T-helper 2 cell (primary cell): ENCODE measurements at places on chromosomes 12 and 14.
A peak's percentile ranks its signal among the peaks of the same experiment; 100 is the strongest.

- no peak for DNase-seq
Measured at GRCh38 chr14:57420033-57420432, 29.6 kb downstream of the NAA30 start.

- DNase-seq, result no peak
Measured at GRCh38 chr12:94754653-94755052, 104.3 kb upstream of the TMCC3 start.

DNA sequence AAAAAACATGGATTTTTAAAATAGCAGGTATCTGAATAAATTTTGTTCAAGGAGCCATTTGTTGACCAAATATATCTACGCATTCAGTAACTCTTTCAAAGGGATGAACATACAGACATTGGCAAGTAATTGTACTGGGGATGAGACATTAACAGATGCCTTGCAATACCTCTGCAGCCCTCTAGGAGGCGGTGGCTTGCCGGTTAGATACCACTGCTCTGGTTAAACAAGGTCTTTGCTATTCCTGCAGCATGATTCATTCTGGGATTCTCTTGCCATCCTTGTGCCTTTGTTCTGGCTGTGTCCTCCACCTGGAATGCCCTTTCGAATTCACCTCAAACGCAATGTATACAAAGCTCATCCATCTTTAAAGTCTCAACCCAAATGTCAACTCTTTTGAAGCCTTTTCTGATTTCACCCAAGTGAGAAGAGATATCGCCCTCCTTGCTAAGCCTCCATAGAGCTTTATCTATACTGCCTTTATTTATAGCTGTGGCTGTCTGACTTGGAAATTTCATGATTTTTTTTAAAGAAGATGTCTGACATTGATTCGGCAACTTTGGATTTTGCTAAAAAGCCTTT, 131.0 kb upstream of the SRRM4 start:
- no peak for DNase-seq

DNA sequence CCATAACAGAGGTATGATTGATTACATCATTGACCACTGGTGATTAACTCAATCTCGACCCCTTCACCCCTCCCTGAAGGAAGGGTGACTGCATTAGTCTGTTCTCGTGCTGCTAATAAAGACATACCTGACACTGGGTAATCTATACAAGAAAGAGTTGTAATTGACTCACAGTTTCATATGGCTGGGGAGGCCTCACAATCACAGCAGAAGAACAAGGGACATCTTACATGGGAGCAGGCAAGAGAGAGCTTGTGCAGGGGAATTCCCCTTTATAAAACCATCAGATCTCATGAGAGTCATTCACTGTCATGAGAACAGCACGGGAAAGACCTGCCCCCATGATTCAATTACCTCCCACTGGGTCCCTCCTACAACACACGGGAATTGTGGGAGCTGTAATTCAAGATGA, 55.9 kb upstream of the TMCC3 start:
- DNase-seq, result no peak

- peak; percentile 81 for DNase-seq
Measured at GRCh38 chr12:49538510-49539403, at the start of gene KCNH3. KCNH3 (plus strand) TSS chr12:49539030; CDS start chr12:49539417, 387 bp downstream.

- DNase-seq, result no peak
Measured at GRCh38 chr14:32258336-32258993, 55.4 kb upstream of the RNU6-8 start.

DNA sequence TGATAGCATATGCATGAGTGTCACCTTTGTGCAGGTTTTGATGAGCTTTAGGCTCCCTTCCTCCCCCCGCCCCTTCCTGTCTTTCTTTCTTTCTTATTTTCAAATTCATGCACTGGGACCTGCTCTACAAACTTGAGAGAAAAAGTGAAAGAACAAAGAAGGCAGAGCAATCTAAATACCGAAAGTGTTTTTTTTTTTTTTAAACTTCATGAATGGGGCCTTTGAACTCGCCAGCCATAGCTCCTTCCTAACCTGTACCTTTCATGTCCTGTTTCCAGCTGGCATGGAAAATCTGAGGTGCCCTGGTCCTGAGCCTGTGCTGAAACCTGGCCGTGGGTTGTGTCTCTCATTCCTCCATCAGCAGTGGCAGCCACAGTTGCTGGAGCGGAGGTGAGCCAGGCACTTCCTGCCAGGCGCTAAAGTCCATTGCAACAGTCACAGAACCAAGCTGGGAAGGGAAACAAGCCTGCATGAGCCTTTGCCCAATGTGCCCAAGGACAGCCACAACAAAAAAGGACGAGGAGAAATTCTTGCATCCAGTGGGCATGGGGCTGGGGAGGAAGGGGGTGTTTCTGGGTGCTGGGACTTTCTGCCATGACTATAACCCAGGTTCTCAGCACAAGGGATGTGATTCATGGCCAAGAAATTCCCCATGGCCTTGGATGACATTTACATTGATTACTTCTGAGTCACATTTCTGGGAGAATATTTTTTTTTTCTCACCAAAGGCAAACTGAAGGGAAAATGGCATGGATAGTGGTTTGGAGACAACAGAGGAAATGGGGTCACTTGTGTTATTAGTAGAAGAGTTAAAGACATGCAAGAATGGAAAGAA, 102.7 kb downstream of the TMEM30B start:
- DNase-seq, result no peak

DNA sequence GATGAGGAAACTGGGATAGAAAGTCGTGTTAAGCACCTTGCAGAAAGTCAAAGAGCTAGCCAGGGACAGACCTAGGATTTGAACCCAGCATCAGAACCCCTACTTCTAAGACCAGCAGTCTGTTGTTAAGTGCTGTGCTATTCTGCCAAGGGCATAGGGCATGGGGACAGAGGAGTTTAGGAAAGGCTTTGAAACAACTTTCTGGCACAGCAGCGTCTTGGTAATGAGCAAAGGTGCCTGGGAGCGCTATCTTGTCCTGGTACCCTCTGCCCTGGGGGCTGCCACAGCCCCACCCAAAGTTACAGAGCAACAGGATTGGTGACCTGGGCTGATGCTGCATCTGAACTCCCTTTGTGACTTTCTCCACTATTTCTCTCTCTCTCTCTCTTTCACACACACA, 1108.1 kb downstream of the BCL11B start:
- no peak for DNase-seq
